Midbrain (tissue), 1 donor: ENCODE measurements at places on chromosomes 2 and 18.
A peak's percentile ranks its signal among the peaks of the same experiment; 100 is the strongest.

DNA sequence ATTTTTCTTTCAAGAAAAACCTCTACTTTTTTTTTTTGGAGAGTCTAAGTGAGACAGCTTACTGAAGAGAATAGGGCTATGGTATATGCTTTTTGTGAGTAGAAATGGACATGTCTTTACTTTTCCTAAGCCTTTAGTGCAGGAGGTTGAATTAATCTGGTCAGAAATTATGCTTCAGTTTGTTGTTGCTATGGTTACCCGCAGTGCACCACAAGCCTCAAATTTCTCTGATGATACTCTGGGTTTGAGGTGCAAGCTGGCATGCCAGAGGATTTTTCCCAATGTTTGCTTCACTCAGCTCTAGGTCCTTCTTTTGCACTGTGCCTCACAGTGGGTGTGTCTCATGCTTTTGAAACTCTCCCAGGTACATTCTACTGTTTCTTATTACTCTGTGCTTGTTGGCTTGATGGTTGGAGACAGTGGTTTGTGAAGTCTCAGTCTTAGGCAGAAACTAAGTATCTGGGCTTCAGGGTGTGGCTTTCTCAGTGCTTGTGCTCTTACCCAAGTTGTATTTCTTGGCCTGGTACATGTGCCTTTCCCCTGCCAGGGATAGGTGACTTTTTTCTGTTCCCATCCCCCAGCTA, 278.3 kb downstream of the RBM43 start:
- DNase-seq, result no peak

DNA sequence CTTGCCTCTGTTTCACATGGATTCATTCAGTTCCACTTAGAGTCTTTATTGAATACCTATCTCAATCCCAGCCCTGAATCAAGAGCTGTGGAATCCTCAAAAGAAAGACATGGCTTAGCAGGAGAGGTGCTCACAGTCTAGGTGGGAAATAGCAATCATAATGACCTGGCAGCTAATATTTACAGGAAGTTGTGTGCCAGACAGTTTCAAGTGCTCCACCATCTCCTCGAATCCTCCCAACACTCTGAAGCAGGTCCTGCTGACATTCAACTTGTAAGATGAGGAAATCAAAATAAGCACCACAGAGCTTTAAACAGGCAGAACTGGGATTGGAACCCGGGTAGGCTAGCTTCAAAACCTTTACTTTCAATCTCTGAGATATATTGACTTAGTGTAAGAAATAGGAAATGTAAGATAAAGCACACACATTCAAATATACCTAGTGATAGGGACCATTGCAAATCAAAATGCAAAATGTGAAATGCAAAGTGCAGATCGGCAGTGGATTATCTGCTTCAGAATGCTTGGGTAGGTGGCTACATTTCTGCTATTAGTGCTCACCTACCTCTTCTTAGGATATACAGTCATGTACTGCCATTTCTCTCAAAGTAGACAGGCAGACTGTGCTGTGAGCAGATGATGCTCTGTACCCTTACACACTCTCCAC, 182.0 kb downstream of the PRKCE start:
- no peak for DNase-seq

DNA sequence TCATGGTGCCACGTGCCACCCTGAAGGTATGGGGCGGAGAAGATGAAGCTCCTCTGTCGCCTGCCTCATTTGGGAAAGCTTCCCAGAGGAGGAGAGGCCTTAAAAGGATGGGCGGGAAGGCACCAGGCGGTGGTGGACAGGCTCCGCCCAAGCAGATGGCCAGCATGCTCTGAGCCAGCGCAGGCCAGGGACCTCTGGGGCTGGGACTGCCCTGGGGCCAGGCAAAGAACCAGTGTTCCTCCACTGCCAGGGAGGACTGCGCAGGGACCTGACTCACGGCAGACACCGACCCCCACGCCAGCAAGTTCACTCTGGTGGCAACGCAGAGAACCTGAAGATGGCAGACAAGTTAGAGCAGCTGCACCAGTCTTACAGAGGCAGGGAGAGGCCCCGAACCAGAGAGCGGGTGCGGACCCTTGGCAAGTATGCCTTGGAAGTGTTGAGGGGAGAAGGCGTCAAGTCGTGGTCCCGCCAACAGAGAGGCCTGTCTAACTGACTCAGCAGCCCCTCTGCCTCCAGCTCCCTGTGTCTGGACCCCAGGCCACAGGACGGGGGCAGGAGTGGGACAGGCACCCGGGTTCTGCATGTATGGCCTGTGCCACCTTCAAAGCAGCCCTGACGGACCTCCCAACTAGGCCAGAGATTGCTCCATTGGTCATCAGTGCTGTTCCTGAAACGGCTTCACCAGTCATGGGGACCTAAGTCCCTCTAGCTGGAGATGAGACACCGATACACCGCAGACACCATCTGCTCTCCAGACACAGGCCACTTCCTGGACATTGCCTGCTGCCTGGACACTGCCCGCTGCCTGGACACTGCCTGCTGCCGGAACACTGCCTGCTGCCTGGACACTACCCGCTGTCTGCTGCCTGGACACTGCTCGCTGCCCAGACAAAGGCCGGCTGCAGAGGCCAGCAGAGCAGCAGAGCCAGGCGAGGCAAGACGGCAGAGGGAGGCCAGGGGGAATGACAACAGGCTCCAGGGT, 124.7 kb downstream of the HDAC4 start:
- peak; percentile 45 for DNase-seq

- DNase-seq, result no peak
These were observed 20.8 kb downstream of the SEH1L start for GRCh38 chr18:12968619-12969018.

DNA sequence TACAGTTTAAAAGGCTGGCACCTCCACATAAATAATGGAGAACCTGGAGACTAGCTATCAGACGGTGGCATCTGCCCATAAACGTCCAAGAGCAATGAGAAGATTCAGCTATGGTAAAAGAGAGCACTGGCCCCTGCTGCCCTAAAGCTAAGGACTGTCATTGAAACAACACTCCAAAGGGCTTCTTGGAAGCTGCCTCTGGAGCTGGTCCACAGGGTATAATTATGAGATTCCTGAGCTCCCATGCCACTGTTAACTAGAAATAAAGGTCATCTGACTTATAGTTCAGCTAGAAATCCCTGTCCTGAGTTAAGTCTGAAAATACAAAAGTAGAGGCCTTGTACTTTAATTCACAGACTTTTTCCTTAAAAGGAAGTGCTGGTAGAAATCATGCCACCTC, 39.9 kb upstream of the RBMS1 start:
- no peak for DNase-seq

DNA sequence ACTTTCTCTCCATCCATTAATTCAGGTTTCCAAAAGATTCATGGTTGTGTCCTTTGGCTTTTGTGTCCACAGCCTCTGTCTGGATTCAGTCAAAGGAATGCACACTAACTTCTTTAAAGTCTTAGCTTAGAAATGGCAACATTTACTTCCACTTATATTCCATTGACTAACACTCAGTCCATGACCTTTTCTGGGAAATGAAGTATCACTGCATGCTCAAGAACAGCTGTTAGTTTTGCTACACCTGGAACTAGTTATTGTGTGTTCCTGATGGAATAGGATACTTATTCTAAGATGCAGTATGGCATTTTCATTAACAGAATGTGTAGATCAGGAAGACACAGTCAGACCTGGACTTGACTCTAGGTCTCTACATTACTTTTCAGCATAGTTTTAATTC, 88.8 kb downstream of the KYNU start:
- no peak for DNase-seq

GRCh38 chr2:148813603-148814065, 61.4 kb upstream of the KIF5C start:
- DNase-seq, result no peak

- DNase-seq, result peak; percentile 89
These were observed 2.8 kb downstream of the DIPK1C start for GRCh38 chr18:74454279-74454751.

- no peak for DNase-seq
These were observed 495.8 kb downstream of the METTL4 start for GRCh38 chr18:2075499-2075898.

DNA sequence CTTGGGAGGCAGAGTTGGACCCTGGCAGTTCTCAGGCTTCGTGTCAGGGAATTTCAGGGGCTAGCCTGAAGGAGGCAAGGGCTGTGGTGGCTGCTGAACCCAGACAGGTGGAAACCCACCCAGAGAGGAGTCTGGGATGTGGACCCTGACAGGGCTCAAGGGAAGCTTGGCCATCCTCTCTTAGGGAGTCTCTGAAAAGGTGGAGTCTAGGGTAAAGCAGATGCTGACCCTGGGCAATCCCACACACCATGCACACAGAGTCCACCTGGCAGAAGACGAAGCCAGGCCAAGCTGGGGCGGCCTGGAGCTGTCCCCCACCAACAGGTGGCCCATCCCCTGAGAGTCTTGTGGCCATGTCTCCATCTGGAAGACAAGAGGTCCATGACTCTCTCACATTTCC, 41.2 kb upstream of the TEX51 start:
- DNase-seq, result no peak

DNA sequence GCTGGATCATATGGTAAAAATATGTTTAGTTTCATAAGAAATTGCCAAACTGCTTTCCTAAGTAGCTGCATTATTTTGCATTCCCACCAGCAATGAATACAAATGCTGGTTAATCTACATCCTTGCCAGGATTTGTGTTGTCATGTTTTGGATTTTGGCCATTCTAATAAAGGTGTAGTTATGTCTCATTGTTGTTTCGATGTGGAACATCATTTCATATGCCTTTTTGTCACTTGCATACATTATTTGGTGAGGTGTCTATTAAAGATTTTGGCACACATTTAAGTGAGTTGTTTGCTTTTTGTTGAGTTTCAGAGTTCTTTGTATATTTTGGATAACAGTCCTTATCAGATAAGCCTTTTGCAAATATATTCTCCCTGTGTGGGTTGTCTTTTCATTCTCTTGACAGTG, 299.2 kb upstream of the TFPI start:
- no peak for DNase-seq

- peak; percentile 86 for DNase-seq
These were observed 90.2 kb downstream of the FAM161A start for GRCh38 chr2:61763605-61764034.

- DNase-seq, result no peak
These were observed 2.3 kb downstream of the MYO1B start for GRCh38 chr2:191247381-191248057.

GRCh38 chr2:165529130-165529529, 59.6 kb downstream of the CSRNP3 start:
- DNase-seq, result no peak

DNA sequence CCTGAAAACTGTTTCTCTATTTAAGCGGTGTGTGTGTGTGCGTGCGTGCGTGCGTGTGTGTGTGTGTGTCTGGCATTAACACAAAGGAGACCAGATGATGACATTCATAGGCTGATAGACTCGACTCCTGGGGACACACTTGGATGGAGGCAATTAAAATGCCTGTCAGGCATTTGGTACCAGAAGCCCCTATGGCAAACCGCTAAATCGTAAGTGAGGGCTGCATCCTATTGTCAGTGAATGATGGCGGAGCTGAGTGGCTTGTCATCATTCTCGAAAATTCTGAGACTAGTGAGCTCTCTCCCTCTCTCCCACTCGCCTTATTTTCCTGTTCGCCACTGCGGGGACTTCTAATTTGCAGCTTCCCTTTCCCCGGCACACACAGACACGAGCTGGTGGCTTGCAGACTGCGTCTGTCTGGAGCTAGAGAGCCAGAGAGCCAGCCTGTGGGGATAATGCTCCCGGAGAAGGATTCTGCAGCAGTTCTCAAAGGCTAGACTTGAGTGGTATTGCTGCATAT, 155.4 kb downstream of the MAP2 start:
- DNase-seq, result peak; percentile 70

DNA sequence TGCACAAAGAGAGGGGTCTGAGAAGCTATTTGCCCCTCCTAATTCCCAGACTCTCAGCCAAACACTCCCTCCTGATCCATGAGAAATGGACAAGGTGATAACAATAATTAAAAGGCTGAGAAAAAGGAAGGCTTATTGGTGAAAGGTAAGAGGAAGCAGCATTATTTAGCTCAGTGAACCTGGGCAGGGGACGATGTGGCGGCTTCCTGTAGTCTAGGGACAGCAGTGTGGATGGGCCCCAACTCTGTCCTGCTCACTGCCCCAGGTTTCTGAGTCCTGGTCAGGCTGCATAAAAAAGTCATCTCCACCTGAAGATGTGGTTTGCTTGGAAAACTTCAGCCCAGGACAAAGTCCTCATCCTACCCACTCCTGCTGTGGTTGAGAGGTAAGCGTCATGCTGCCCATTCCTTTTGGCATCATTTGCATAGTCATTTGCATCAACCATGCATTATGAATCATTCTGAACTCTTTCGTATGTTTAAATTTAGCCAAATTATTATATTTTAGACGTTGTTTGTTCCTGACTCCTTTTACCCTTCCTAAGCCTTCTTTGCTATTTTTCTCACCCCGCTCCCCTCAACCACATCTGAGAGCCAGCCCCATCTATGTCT, 126.8 kb downstream of the CLIP4 start:
- DNase-seq, result no peak

DNA sequence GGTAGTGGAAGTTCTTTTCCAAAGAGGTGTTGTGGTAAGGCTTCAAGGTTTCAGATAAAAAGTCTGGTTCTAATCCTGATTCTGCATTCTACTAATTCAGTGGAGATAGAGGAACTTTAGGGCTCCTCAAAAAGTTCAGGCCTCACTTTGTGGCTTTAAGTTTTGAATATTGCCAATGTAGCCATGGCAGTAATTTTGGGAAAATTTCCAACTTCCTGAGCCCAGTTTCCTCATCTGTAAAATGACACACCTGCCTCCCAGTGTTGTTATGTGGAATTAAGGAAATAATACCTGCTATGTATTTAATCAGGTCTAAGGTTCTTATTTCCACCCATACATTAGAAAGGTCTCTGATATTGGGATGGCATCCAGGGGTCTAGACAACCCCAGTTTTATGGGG, 147.6 kb upstream of the ITGA6 start:
- DNase-seq, result no peak

DNA sequence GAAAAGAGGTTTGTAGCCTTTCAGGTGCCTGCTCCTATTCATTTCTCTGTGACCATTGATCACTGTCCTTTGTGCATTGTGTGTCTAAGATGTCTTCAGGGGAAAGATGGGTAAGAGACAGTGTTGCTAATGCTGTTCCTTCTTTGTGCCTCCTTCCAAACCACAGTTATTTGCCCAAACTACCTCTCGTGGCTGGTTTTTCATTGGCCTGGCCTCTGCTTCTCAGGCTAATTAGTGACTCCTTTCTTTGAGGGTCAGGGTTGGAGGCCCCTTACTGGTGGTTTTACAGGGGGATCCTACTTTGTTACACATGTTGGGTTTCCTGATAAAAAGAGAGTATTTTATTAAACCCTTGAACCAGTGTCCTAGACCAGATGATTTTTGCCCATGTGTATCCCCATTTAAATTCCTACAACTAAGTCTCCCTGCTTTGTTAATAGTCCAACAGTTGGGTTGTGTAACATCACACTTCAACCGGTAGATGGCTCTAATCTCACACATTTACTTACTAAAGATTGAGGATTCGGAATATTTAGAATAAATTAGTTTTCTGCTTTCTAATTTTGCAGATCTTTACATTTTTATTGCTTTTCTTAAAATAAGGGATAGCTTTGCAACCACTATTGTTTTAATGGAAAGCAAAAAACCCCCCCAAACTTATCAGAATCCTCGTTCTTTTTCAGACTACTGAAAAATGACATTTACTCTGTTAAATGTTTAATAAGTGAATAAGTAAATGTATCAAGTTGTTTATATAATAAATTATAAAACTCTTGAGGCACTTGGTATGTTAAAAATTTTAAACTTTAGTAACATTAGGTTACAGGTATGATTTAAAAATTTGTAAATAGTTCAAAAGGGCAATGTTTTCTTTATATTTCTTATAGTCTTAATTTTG, 2.4 kb downstream of the MARS2 start:
- peak; percentile 30 for DNase-seq
